Thoracic aorta (tissue), 2 donors: ENCODE measurements at places on chromosomes 6 and 20.

GRCh38 chr6:24686946-24687345 is 20.1 kb downstream of the ACOT13 start:
- DNase-seq, result no peak

- DNase-seq, result no peak
Measured at GRCh38 chr6:167731216-167731615, 95.5 kb upstream of the AFDN start.

DNA sequence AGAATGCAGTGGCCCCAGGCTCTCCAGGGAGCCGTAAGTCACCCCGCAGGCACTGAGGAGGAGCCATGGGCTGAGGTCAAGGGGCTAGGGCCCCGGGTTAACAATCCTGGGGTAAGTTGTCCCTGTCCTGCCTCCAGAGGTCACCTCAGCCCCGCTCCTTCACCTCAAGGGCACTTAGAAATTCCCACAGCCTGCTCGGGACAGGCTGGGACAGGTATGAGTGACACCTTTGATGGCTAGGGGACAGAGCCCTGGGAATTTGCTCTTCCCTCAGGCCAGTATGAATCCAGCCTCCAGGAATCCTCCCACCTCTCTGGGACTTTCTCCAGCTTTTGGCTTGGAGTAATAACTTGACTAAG is 3.5 kb upstream of the GRM4 start:
- DNase-seq, result no peak

DNA sequence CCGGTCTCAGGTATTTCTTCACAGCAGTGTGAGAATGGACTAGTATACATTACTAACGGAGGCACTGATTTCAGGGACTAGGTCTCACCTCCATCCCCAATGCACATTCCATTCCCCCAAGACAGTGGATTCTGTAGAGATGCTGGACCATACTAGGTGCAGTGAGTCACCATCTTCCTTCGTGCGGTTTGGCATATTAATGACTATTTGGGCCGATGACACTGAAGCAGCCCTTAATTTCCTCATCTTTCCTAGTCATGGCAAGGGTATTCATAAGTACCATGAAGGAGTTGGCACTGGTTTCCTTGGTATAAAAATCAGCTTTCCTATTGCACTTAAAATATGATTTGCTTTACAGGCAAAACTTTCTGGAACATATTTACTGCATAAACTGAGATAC is 121.4 kb upstream of the TRAF3IP2 start:
- DNase-seq, result no peak

DNA sequence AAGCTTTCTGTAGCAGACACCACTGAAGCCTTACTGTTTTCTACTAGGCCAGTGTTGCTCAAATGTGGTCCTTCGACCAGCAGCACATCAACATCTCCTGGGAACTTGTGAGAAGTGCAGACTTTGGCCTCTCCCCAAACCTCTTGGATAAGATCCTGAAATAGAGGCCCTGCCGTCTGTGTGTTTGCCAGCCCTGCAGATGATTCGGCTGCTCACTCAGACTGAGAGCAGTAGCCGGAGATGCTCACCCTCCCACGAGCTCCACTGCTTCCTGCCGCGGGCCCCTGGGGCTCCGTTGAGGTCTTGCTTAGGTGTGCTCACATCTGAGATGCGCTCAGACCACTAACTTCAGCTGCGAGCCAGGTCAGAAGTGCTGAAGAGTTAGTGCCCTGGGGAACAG is 129.5 kb upstream of the SSTR4 start:
- no peak for DNase-seq

GRCh38 chr6:46914279-46914810 is 7.4 kb downstream of the ADGRF5 start:
- DNase-seq, result no peak

GRCh38 chr6:150549007-150549406 is 50.7 kb upstream of the PLEKHG1 start:
- no peak for DNase-seq

- DNase-seq, result no peak
Measured at GRCh38 chr6:37845930-37846329, 26.4 kb downstream of the ZFAND3 start.

DNA sequence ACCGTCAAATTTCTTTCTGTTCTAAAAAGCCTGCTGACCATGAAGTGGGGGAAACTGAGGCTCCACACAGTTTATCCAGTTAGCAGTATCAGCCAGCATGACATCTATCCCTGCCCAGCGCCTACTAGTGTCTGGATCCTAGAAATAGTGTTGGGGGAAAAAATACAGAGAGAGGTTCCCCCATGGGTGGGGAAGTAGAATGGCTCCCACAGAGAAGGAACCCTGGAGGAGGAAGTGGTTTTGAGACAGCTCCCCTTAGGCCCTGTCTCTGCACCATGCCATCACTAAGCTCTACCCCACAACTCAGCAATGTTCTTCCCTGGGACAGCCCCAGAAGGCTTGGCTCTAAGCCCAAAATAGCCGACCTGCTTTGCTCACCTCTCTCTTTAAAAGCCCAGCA is 153.4 kb downstream of the MBOAT1 start:
- DNase-seq, result no peak

DNA sequence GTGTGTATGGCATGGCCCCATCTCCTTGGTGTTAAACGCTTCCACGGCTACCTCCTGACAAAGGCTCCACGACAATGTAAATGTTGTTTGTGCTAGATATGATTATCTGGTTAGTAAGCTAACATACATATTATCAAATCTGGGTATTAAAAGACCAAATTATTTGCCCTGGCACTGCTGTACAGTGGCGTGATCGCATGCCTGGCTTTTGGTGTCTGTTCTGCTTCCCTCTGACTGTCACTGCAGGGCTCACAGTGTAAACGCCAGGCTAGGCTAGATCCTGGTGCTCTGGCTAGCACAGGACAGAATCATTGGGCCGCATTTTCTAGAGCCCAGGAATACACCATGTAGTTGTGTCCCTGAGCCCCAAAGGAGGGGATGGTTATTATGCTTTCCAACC is 38.7 kb downstream of the CD164 start:
- no peak for DNase-seq

DNA sequence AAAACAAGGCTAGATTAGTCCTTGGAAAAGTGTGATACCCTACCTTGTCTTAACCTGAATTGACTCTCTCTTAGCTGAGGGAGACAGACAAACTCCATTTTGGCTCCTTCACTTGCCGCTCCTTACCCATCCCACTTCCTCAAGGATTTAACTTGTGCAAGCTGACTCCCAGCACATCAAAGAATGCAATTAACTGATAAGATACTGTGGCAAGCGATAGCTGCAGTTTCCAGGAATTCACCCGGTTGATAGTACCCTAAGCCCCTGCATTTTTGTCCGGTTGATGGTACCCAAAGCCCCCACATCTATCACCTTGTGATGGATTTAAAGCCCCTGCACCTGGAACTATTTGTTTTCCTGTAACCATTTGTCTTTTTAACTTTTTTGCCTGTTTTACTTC is 1.9 kb upstream of the SERINC3 start:
- no peak for DNase-seq

- DNase-seq, result no peak
Measured at GRCh38 chr6:24875534-24875901, 60.2 kb downstream of the RIPOR2 start.

GRCh38 chr20:45782890-45783289 is 8.8 kb downstream of the WFDC3 start:
- no peak for DNase-seq
